ENCODE measurements at places on chromosomes 11 and 22.

DNA sequence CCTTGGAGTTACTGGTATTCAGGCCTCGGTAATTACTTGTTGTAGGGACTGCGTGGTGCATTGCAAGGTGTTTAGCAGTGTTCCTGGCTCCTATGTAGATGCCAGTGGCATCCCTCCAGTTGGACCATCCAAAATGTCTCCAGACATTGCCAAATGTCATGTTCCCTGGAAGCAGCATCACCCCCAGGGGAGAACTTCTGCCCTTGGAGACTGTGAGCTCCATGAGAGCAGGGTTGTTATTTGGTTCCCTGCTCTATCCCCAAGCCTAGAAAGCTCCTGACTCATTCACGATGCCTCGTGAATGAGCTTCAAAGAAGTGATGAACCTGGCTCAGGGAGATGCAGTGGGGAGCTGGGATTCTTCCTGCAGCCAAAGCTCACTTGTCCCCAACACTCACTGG, 4.8 kb upstream of the CD248 start:
- DNase-seq = no peak

DNA sequence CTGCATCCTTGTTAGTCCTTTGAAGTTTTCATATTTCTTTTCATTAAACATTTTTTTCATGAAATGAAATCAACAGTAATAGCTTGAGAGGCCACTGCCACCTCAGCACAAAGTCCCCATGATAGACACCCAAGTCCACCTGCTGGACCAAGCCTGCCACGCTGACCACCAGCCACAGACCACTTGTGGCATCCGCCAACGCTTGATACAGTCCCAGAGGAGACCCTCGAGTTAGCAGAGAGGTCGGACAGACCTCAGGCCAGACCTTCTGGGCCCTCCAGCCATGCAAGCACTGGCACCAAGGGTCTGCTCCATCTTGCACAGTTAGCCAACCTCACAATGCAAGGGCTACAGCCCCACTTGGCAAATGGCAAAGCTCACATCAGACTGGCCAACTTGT, 91.8 kb upstream of the RTL6 start:
- DNase-seq = no peak

GRCh38 chr11:78860720-78861422, 286.2 kb upstream of the NARS2 start:
- DNase-seq = no peak

DNA sequence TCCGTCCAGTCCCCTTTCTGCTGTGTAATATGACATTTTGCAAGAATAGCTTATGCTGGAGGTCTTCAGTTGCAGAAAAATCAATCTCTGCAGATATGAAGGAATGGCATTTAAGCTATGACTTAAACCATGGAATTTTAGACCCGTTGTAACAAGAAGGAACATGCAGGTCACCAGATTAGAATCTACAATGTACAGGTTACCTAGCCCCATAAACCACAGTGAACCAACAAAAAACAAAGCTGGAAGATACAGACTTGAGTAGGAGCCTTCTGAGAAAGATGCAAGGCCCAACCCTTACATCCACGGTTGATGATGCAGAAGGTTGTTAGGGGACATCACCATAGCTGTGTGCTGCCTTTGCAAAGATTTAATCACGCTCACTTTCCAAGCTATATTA, 132.5 kb downstream of the WT1 start:
- no peak for DNase-seq

DNA sequence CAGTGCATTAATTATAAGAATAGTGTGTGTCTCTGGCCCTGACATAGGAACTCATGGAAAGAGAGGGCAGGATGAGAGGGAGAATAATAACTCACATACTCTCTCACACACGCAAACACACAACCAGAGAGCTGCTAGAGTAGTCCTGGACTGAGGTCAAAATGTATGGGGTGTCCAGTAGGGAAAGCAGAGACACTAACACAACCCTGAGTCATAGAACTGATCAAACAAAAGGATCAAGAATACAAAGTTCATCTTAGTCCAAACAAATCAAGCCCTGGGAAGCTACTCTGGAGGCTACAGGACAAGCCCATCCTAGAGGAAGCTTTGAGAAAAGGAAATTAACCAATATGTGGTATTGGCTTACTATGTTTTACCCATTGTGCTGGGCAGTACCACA, 178.5 kb upstream of the GUCY1A2 start:
- DNase-seq = no peak

- no peak for DNase-seq
Observed at GRCh38 chr11:70836071-70836470, 416.3 kb downstream of the SHANK2 start.

DNA sequence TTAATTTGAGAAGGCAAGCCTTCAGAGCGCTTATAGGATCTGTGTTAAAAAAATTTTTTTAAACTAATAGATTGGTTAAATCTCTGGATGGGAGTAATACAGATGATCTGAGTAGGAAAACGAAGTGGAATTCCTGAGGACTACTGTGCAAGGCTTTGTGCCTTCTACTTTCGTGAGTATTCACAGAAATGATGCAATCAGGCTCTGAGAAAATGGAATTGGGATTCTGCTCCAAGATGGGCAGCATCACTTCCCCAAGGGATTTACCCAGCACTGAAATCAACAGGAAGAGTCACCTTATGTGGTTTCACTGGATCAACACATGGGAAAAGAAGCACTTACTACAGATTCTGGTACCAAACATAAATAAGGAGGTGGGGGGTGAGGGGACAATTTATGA, 12.5 kb downstream of the KMT5B start:
- no peak for DNase-seq

DNA sequence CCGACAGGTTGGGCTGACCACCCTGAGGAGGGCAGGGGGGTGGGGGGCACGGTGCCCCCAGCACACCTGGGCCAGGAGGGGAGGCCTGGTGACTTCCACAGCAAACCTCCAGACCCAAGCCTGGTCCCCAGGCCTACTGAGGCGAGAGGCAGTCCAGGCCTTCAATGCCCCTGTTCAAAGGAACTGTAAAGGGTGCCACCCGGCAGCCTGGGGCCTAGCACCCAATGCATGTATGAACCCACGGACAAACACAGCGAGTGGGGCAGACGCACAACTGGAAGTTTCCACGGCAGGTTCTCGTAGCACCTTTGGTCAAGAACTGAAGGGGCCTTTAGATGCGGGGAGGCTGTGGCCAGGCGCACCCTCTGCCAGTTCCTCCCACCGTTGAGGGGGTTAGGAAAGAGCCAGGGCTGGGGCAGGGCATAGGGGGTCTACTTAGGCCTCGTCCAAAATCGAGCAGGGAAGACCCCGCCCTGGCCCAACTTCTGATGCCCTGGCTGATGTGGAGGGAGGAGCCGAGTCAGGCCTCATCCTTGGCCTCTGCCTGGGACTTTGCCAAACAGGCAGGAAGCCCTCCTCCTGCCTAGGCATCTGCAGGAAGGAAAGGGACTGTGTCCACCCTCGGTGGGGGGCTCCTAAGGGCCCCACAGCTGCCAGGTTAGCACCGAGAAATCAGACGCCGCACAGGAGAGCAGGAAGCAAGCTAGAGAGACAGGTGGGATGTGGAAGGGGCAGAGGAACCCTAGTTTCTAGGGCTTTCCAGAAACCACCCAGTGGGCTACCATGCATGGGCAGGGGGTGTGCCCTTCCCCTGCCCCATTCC, 6.6 kb downstream of the CBX6 start:
- DNase-seq = no peak

All from NCI-H1105 (cell line).